ENCODE measurements at places on chromosomes 16 and 17. TPM values are rescaled to one million over a fixed set of nuclear protein-coding genes. Genes with fewer than 3 reads are reported as not detected.

The ESRP2 gene
- total RNA-seq = not detected

The NKD1 gene
- 1.9 TPM for total RNA-seq

The SLC5A2 gene
- total RNA-seq = 0.67 TPM

The SDR42E2 gene
- total RNA-seq = 0.27 TPM

The SDR42E1 gene
- 6.9 TPM for total RNA-seq

The SLC4A1 gene
- 0.22 TPM for total RNA-seq

The FBRS gene
- total RNA-seq = 191 TPM

The MAPT gene
- total RNA-seq = 0.19 TPM

The PERCC1 gene
- 0.34 TPM for total RNA-seq

The PPP1R27 gene
- not detected for total RNA-seq

The KRTAP9-2 gene
- total RNA-seq = not detected

The GRAPL gene
- total RNA-seq = 188 TPM

The KRTAP2-3 gene
- total RNA-seq = not detected

The PNMT gene
- total RNA-seq = 0.76 TPM

The C17orf100 gene
- 7.7 TPM for total RNA-seq

The KRTAP2-1 gene
- not detected for total RNA-seq

The GHDC gene
- 41.9 TPM for total RNA-seq

The SCGB1C2 gene
- total RNA-seq = not detected

The KRTAP2-2 gene
- total RNA-seq = not detected

The BOLA2 gene
- 17.4 TPM for total RNA-seq

The EVPLL gene
- total RNA-seq = not detected

The TPSAB1 gene
- total RNA-seq = not detected

The KREMEN2 gene
- 0.17 TPM for total RNA-seq

The SSTR5 gene
- not detected for total RNA-seq
